NCI-H510A treated with DMSO at 0.1 percent for 48 hours (cell line): ENCODE measurements at places on chromosomes 11 and 22.

DNA sequence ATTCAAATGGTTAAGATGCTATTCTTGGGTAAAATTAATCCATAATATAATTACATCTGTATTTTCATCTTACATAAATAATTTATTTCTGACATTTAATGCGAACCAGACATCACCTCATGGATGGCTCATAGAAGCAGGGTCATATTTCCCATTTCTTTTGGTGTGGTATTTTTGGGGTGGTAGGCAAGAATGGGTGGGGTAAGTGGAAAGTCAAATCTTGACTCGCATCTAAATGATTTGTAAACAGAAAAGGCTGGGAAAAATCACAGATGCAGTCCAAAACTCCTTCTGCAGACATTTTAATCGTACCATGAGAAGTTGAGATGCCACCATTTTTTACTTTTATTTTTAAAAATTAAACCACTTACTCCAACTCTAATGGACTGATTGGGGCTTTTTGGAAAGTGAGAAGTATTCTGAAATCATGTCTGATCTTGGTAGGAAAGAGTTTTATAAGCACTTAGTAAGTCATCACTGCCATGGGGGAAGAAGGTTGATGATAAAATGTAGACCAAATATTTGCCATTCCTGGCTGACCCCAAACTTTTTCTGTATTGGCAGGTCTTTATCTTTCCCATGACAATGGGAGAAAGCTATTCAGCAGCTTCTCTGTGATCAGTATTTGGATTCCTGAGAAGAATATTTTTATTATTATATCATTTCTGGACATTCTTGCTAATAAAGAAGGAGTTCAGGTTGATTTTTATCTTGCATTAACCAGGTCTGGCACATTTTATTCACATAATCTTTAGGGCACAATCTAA is 47.2 kb upstream of the BLID start:
- no peak for DNase-seq

DNA sequence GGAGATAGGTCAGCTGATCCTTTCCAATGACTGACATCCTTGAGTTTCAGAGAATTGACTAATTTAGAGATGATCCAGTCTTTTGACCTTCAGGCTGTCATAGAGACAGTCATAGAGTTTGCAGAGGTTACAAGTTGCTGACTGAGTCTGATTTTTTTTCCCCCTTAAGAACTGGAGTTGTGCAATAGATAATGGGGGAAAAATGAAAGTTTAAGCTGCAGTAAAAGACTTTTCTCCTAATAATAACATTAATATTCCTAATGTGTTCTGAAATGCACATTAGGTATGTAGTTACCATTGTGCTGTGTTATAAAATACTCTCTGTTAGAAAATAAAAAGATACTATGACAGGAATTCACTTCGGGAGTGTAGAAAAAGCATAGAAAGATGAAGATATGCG is 876.9 kb upstream of the RAG2 start:
- no peak for DNase-seq

- DNase-seq: no peak
Observed at GRCh38 chr11:59173964-59174663, 2.2 kb downstream of the DTX4 start.

DNA sequence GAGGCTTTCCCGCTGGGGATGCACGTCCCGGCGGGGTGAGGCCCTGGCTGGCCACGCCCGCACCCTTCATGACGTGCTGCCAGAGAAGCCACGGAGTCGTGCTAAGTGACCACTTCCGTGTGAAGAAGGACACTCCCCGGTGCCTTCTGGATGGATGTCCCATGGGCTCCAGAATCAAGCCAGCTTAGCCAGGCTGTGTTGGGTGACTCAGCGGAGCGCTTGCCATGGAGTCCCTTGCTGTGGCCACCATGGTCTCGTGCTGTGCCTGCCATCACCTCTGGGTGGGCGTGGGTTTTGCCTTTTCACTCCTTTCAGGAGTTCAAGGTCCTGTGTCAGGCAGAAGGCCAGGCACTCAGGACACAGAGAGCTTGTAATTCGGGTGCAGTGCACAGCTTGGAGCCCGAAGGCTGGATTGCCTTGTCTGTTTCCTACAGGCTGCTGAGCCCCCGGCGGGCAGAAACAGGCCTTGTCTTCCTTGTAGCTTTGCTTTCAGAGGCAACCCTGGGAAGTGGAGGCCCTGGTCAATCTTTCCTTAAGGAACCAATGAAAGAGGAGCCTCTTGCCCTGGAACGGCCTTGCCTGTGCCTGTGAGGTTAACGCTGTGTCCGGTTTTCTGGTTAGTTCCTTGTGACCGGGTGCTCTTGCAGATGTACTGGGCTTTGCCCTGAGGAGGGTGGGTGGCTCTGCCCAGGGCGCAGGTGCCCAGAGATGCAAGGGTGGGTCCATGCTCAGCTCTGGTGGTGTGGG is 268.6 kb downstream of the TBC1D22A start:
- DNase-seq: no peak

- DNase-seq: no peak
Observed at GRCh38 chr11:73156686-73157085, 14.6 kb upstream of the FCHSD2 start.

DNA sequence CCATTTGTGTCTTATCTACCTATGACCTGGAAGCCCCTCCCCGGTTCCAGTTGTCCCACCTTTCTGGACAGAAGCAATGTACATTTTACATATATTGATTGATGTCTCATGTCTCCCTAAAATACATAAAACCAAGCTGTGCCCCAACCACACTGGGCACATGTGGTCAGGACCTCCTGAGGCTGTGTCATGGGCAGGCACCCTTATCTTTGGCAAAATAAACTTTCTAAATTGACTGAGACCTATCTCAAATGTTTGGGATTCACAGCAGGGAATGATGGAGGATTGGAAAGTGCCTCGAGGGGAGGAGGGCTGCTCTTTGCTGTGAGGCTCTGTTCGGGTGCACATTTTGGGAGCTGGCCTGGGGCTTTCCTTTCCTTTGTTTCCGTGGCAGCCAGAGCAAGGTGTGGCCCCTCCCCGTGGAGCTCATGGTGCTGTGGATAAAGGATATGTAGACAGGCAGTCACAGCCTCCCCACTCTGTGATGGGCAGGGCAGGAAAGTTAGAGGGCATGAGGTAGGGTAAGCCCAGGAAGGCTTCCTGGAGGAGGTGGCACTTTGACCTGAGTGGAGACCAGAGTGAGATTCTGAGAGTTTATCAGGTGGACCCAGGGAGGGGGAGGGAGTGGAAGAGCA is 615.6 kb downstream of the TBC1D22A start:
- no peak for DNase-seq

DNA sequence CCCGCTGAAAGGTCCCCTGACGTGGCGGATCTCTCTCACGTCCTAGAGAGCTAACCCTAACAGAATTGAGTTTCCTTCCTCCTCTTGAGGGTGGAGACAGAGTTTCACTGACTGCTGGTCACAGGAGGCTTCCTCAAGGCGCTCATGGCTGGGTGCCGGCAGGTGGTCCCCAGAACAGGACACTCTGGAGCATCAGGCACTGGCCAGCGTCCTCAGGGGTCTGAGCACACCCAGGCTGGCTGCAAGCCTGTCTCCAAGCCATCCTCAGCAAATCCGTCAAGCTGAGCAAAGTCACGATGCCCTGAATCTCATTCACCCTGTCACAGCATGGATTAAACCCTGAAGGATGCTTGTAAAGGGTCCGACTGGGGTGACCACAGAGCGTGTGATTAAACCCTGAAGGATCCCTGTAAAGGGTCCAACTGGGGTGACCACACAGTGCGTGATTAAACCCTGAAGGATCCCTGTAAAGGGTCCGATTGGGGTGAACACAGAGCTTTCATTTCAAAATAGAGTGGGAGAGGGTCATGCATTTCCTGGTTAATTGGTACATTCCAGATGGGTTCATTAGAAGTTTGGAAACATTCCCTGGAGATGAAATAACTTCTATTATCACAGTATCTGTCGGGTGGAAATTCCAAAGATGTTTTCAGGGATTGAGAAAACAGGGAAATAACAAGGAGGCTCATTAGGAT is 473.0 kb downstream of the BRD1 start:
- no peak for DNase-seq

DNA sequence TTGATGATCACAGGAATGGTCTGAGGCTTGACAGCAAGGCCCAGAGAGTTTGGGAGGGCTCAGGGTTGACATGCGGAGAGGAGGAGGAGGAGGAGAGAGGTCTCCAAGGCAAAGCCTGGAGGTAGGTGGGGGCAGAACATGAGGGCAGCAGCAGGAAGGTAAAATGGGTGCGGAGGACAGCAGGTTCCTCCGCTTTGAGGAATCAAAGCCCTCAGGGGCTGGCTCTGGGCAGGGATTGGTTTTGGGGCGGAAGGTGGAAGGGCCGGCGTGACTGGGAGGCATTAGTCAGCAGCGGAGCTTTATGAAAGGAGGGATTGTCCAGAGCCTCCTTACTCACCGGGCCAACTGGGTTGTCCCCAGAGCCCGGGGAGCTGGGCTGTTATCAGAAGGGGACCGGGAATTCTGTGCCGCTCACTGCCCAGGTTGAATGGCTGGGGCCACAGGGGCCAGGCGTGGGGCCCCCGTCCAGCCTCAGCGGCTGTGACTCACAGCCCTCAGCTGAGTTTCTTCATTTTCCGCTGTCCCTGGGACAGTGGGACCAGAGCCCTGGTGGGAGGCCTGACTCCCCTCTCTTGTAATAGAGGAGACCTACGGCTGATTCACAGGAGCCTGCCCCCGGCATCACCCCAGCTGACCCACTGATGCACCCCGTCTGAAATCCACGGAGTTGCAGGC is 36.2 kb downstream of the LIF start:
- DNase-seq: no peak

- no peak for DNase-seq
Observed at GRCh38 chr11:105592035-105592434, 17.8 kb upstream of the GRIA4 start.

DNA sequence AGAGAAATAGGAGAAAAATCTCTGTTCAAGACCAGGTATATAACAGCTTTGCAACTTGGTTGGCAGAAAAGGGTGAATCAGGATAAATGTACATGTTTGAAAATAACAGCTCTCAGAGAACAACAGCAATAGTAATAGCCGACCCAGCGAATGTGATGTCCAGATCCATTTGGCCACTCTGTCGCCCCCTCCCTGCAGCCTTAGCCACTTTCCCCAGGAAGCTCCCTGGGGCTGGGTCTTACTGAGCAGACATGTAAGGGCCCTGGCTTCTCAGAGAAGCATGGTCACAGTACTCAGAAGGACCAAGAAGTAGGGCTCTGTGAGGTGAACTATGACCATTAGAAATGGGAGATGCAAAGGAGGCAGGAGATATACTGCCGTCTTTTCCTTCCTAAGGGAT is 154.1 kb upstream of the SNX19 start:
- DNase-seq: no peak

DNA sequence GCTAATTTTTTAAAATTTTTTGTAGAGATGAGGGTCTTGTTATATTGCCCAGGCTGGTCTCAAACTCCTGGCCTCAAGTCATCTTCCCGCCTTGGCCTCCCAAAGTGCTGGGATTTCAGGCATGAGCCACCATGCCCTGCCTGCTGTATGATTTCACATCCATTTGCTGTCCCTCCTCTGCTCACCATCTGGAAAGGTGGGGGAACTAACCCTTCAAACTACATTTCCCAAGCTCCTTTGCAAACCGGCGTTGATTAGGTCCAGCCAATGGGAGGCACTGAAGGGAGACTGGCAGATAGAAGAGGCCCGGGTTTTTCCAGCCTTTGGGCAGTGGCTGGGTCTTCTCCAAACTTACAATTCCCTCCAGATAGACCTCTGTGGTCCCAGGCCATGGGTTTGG is 19.3 kb downstream of the RFPL1 start:
- DNase-seq: peak; percentile 36

GRCh38 chr11:62394825-62395538 is 23.9 kb upstream of the SCGB1A1 start:
- DNase-seq: peak; percentile 92

DNA sequence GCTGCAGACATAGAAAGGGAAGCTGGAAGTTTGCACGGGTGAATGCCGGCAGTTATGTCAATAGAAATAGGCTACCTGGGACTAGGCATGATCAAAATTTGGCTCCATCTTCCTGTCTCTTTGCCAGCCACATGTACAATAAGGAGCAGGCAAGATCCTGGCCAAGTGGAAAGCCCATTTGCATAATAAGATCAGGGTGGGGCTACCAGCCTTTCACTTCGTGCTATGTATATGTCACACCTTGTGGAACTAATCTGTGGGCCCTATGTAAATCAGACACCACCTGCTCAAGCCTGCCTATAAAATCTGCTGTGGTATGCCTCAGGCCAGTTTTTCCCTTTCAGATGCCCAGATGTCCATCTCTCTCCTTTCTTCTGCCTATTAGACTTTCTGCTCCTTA is 79.3 kb upstream of the DRD2 start:
- DNase-seq: no peak

DNA sequence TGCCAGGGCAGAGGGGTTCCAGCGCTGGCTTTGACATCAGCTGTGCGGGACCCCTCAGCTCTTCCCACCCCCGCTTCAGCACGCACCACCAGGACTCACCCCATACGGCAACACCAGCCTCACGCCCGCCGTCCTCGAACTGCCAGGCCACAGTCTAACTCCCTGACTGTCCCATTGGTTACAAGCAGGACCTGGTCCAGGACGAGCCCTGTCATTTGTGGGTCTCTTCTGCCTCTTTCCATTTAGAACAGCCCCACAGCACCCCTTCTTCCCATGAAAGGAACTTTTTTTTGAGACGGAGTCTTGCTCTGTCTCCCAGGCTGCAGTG is 81.7 kb downstream of the PHF21B start:
- no peak for DNase-seq

- DNase-seq: no peak
Observed at GRCh38 chr22:39312410-39312809, 7.0 kb downstream of the RPL3 start.

DNA sequence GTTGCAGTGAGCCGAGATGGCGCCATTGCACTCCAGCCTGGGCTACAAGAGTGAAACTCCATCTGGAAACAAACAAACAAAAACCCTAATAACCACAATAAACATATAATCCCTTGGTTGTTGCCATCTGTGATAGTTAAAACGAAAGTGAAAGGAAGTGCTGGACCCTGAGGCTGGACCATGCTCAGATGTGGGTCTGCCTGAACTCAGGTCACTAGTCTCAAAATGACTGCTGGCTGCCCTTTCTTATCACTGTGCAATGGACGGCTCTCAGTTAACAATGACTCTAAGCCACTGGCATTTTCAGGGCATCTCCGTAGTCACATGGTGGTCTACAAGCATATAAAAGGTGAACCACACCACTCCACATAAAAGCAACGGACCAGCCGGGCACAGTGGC is 48.2 kb upstream of the FTH1 start:
- no peak for DNase-seq

GRCh38 chr22:36259615-36260300 is 6.8 kb downstream of the APOL1 start:
- DNase-seq: no peak

- DNase-seq: no peak
Observed at GRCh38 chr22:28244757-28245156, 325.7 kb upstream of the PITPNB start.

DNA sequence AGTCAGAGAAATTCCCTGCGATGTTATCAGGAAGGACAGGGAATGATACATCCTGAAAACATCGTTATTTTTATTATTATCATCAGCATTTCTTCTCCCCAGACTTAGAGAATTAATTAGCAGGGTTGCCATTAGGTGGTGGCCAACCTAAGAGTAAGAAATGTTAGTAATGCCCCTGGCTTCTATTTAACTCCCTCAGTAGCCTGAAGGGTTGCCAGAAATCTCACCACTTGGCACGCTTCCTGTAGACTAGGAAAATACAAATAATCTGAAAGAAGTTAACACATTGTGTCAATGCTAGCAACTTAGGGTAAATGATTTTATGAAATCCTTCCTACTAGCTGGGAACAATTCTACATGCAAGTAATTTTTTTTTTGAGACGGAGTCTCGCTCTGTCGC is 45.5 kb downstream of the ENDOD1 start:
- DNase-seq: no peak
